Activated CD4-positive, alpha-beta T cell treated with anti-CD3 and anti-CD28 coated beads, Interleukin-2, amount 50 U/mL, for 4 hours (primary cell): ENCODE measurements at places on chromosomes 7 and 10.

DNA sequence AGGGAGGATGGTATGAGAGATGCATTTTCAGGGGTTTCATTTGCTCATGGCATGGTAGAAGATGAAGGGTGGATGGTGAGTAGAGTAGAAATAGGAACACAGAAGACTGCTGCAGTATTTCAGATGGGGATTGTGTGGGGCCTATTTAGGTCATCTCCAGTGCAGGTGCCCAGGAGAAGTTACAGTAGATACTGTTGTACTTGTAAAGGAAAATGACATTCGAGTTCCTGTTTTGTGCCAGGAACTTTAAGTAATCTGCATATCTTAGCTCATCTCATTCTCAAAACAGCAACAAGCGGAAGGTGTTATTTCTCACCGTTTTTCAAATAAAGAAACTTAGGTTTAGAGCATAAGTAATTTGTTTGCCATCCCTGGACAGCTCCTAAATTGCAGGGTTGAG lies 156.2 kb downstream of the AUTS2 start:
- DNase-seq: no peak

DNA sequence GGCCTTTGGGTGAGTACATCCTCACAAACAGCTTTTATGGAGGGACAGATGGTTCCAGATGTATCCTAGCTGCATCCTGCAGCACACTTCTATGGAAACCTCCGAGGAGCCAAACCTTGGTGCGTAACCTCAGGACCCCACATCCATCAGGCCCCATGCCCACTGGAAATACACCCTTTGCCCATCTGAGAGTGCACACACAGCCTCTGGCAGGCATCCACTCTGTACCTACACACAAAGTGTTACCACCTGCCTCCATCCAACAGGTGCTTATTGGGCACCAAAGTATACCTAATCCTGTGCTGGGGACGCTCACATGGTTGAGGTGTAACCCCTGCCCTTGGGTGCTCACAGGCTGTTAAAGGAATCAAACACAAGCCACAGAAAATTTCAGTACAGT lies 117.9 kb downstream of the ADCY1 start:
- no peak for DNase-seq

DNA sequence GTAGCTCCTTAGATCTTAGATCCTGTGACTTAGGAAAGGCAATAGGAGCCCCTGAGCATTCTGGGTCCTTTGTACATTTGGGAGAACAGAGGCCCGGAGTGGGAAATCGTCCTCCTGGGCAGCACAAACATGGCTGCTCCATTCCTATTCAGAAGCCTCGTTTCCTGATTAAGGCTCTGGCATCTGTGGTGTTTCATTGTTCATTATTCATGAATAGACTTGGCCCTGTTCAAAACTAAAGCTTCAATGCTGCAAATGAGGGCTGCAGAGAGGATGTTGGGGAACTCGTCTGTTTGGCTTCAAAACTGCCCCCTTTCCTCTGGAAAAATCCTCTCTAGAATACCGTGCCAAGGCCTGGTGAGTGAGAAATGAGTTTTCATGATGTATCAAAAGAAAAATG lies 3.4 kb upstream of the HTRA1 start:
- no peak for DNase-seq

- DNase-seq: no peak
Measured at GRCh38 chr10:3647074-3647473, 137.9 kb downstream of the KLF6 start.

- DNase-seq: no peak
Measured at GRCh38 chr7:116197360-116197759, 13.0 kb upstream of the TES start.

GRCh38 chr7:27207348-27207985 lies 7.6 kb upstream of the HOXA13 start:
- DNase-seq: no peak

- DNase-seq: no peak
Measured at GRCh38 chr10:58431903-58432302, 46.7 kb downstream of the TFAM start.

- DNase-seq: no peak
Measured at GRCh38 chr7:121351682-121352081, 22.9 kb downstream of the WNT16 start.

DNA sequence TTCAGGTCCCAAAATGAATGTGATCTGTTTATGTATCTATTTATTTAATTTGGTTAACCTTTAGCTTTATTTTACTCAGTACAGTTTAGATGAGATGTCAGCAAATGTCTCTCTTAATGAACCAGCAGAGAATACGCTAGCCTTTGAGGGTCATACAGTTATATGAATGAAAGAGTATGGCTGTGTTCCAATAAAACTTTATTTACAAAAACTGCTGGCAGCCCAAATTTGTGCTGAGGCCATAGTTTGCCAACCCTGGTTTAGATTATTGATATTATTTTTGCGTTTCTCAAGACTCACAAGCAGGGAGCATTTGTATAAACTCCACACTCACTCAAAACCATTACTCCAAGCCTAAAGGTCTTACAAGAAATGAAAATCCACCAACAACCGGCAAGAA lies 323.4 kb upstream of the NRP1 start:
- no peak for DNase-seq

- DNase-seq: no peak
Measured at GRCh38 chr10:52780391-52781155, 8.0 kb upstream of the MBL2 start.
